ENCODE measurements at places on chromosomes 13 and 19. TPM values are rescaled to one million over a fixed set of nuclear protein-coding genes. Genes with fewer than 3 reads are reported as not detected.

POLR1G gene
- total RNA-seq: 14.9 TPM

SLAIN1 gene
- 0.56 TPM for total RNA-seq

KIR2DL3 gene
- not detected for total RNA-seq

THAP8 gene
- 6.8 TPM for total RNA-seq

CLIP3 gene
- total RNA-seq: 0.28 TPM

CEACAM8 gene
- not detected for total RNA-seq

FFAR1 gene
- total RNA-seq: not detected

RPS28 gene
- total RNA-seq: 523 TPM

FGF14 gene
- not detected for total RNA-seq

ZNF723 gene
- total RNA-seq: not detected

TBCB gene
- 239 TPM for total RNA-seq

C19orf67 gene
- not detected for total RNA-seq

KLK1 gene
- total RNA-seq: 1.3 TPM

ZIC5 gene
- total RNA-seq: not detected

LIG1 gene
- 37.2 TPM for total RNA-seq

GPR4 gene
- not detected for total RNA-seq

SIGLEC12 gene
- total RNA-seq: not detected

UBE2L5 gene
- not detected for total RNA-seq

LHB gene
- not detected for total RNA-seq

STOML3 gene
- total RNA-seq: not detected

PTH2 gene
- not detected for total RNA-seq

PLVAP gene
- total RNA-seq: not detected

ZNF256 gene
- 3.7 TPM for total RNA-seq

NBEA gene
- total RNA-seq: 0.35 TPM

TMEM86B gene
- total RNA-seq: 2.4 TPM

EXOC3L2 gene
- total RNA-seq: 0.46 TPM

KLK4 gene
- not detected for total RNA-seq

SIAH3 gene
- not detected for total RNA-seq

NLRP7 gene
- not detected for total RNA-seq

BEST2 gene
- not detected for total RNA-seq

PTPRH gene
- total RNA-seq: not detected

FBN3 gene
- total RNA-seq: not detected

ZNF429 gene
- total RNA-seq: 4.5 TPM

KLF12 gene
- total RNA-seq: 2.1 TPM

IER2 gene
- 116 TPM for total RNA-seq

ZNF610 gene
- total RNA-seq: 0.33 TPM

ATP1A3 gene
- 0.33 TPM for total RNA-seq

ZIM2 gene
- not detected for total RNA-seq

RCBTB1 gene
- 5.0 TPM for total RNA-seq

LILRA1 gene
- not detected for total RNA-seq

KLC3 gene
- 51.0 TPM for total RNA-seq

HPN gene
- total RNA-seq: not detected

SYT3 gene
- not detected for total RNA-seq

ZNF627 gene
- 7.1 TPM for total RNA-seq

USHBP1 gene
- not detected for total RNA-seq

CNN1 gene
- 0.19 TPM for total RNA-seq

SHANK1 gene
- total RNA-seq: not detected

OR1I1 gene
- total RNA-seq: not detected

NTN5 gene
- total RNA-seq: not detected

XRCC1 gene
- 28.4 TPM for total RNA-seq

PALM3 gene
- 0.07 TPM for total RNA-seq

FBXL3 gene
- total RNA-seq: 36.8 TPM

MADCAM1 gene
- not detected for total RNA-seq

SLC25A23 gene
- 50.1 TPM for total RNA-seq

HCN2 gene
- total RNA-seq: 0.98 TPM

TMIGD2 gene
- not detected for total RNA-seq
